Gastrocnemius medialis (tissue), 4 donors: ENCODE measurements at places on chromosomes 2 and 18.

GRCh38 chr2:125870746-125871145, 785.2 kb upstream of the GYPC start:
- H3K27me3 ChIP-seq = no peaks in the 10 kb centered on the region
- H3K36me3 ChIP-seq = no peaks in the 10 kb centered on the region
- no peaks in the 10 kb centered on the region for H3K4me1 ChIP-seq
- no peak overlapping the region for H3K4me3 ChIP-seq
- no peak overlapping the region for H3K27ac ChIP-seq

GRCh38 chr2:120939595-120940318, 204.1 kb downstream of the GLI2 start:
- no peaks in the 10 kb centered on the region for H3K36me3 ChIP-seq
- H3K4me3 ChIP-seq = no peak overlapping the region
- peak overlapping the region; percentile 31 for H3K27ac ChIP-seq
- H3K27me3 ChIP-seq = no peaks in the 10 kb centered on the region
- peaks cover 45% of the 10 kb centered on the region for H3K4me1 ChIP-seq

- H3K4me1 ChIP-seq = peaks cover 4% of the 10 kb centered on the region
- no peaks in the 10 kb centered on the region for H3K36me3 ChIP-seq
- no peak overlapping the region for H3K4me3 ChIP-seq
- peaks cover 53% of the 10 kb centered on the region for H3K27me3 ChIP-seq
- no peak for DNase-seq
- no peak overlapping the region for H3K27ac ChIP-seq
Observed at GRCh38 chr2:238846378-238846627, 1.6 kb upstream of the TWIST2 start.

- H3K27me3 ChIP-seq = no peaks in the 10 kb centered on the region
- H3K36me3 ChIP-seq = no peaks in the 10 kb centered on the region
- no peak overlapping the region for H3K4me3 ChIP-seq
Observed at GRCh38 chr18:52536039-52536438, 196.0 kb downstream of the DCC start.

GRCh38 chr2:171402906-171403580, 30.7 kb downstream of the METTL8 start:
- no peak for DNase-seq
- no peaks in the 10 kb centered on the region for H3K27me3 ChIP-seq
- no peaks in the 10 kb centered on the region for H3K36me3 ChIP-seq
- no peak overlapping the region for H3K27ac ChIP-seq
- H3K4me1 ChIP-seq = no peaks in the 10 kb centered on the region

DNA sequence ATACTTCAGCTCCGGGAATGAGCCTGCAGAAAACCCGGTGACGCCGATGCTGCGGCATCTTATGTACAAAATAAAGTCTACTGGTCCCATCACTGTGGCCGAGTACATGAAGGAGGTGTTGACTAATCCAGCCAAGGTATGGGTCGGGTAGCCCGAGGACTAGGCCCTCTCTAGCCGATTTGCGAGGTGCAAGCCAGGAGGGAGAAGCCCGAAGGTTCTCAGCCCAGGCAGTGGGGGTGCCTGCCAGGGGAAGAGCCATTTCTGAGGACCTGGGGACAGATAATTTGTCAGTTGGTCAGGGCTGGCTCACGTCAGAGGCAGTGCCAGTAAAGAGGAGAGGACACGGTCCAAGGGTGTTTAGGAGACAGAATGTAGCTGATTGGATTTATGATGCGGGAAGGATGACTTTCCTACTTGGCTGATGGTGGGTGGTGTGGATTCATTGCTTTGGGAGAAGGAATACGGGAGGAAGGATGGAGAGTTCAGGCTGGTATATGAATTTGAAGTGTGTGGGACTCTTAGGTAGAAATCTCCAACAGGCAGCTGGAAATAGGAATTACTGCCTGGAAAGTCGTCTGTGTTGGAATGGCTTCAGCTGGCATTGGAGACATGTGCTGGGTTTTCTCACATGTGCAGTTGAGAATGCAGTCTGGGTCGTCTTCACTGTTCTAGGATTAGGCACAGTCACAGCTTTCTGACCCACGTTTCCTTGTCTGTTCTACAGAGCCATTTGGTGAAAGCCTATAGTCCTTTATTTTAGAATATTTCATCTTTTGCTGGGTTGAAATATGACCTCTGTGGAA, 874 bp downstream of the NDUFAF7 start:
- H3K4me3 ChIP-seq = peak overlapping the region; percentile 90
- H3K27me3 ChIP-seq = no peaks in the 10 kb centered on the region
- H3K27ac ChIP-seq = peak overlapping the region; percentile 94
- peaks cover 16% of the 10 kb centered on the region for H3K36me3 ChIP-seq
- H3K4me1 ChIP-seq = peaks cover 29% of the 10 kb centered on the region
- no peak for DNase-seq
